ENCODE measurements at places on chromosomes 11 and 22.

GRCh38 chr11:111696556-111696955 lies 69.6 kb downstream of the PPP2R1B start:
- DNase-seq = no peak

GRCh38 chr22:48803948-48804810 lies 1023.5 kb downstream of the BRD1 start:
- DNase-seq = no peak

DNA sequence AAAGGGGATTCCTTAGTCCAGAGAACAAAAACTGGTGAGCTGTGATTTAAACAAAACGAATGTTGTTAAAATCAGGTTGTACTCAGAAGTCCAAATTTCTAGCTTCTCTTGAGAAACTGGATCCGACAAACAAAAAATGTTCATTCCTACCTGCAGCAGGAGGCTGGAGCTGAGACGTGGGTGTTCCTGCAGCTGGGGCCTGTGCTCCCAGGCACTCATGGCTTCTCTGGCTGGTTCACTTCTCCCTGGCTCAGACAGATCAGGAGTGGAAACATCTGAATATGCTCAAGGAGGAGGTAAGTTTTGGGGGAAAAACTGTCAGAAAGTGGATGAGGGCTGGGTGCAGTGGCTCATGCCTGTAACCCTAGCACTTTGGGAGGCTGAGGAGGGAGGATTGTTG lies 24.7 kb upstream of the PARVB start:
- DNase-seq = no peak

DNA sequence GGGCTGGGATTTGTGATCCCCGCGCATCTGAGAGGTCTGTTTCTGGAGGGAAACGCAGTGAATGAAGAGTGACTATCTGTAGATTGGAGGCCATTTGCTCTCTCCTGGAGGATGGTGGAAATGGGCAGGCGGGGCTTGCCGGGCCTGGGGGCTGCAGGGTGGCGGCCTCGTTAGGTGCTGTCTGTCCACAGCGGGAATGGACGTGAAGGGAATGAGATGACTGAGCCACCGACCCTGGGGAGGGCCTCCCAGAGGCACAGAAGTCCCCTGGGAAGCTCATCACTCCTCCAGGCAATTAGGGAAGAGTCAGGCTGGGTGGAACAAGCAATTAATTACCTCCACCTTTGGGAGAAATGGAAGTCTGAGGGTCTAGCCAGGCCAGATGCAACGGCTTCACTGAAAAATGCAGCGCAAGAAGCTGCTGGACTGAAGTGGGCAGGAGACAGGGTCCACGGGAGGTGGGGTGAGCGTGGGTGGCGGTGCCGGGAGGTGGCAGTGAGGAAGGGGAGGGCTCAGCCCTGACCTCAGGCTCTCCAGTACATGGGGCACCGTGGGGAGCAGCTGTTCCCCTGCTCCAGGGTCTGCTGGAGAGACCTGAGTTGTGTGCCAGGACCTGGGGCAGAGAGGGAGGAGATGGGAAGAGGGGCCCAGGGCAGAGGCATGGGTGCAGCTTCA lies 524.5 kb downstream of the BRD1 start:
- DNase-seq = no peak

DNA sequence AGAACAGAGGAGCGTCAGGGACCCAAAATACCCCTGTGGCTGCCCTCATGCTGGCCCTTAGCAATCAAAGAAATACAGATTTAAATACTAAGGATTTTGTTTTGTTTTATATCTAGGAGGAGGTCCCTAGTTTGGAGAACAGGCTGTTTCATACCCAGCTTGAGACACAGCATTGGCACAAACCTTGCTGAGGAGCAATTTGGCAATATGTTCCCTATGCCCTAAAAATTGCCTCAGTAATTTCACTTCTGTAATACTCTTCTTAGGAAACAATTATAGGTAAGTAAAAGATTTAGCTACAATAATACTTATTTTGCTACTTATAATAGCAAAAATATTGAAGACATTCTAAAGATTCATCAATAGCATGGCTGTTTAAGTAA lies 37.0 kb downstream of the TSKU start:
- DNase-seq = no peak

DNA sequence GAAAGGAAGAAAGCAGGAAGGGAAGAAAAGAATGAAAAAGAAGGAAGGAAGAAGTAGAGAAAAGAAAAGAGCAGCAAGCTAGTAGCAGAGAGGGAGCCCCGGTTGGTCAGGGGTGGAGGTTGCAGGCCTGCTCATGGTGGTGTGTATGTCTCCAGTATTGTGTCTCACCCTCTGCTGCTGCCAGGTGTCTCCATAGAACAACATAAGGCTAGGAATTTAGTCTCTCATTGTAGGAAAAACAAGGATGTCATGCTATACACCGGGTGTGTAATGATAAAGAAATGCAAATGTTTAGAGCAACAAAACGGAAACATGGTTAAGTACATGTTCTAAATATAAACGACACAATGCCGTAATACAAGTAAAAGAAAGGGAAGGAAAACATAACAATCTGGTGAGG lies 342.5 kb downstream of the NTM start:
- DNase-seq = no peak

DNA sequence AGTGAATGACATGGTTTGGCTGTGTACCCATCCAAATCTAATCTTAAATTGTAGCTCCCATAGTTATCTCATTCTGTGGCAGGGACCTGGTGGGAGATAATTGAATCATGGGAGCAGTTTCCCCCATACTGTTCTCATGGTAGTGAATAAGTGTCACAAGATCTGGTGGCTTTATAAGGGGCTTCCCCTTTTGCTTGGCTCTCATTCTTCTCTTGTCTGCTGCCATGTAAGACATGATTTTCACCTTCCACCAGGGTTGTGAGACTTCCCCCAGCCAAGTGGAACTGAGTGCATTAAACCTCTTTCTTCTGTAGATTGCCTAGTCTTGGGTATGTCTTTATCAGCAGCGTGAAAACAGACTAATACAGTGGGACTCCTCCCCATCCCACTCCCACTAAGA lies 11.1 kb downstream of the OR5A2 start:
- DNase-seq = no peak
